Effector memory CD4-positive, alpha-beta T cell (primary cell): ENCODE measurements at places on chromosomes 5 and 9.

DNA sequence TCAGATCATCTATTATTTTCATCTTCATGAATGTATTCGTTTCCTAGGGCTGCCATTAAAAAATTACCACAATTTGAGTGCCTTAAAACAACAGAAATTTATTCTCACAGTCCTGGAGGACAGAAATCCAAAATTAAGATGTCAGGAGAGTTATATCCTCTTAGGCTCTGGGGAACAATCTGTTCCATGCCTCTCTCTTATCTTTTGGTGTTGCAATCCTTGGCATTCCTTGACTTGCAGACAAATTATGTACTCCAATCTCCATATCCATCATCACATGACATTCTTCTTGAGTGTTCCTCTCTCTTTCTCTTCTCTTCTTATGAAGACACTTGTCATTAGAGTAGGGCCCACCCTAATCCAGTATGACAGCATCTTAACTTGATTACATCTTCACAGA, 339.4 kb downstream of the EFNA5 start:
- DNase-seq: no peak

- DNase-seq: no peak
Observed at GRCh38 chr9:16982780-16983310, 112.4 kb upstream of the BNC2 start.

GRCh38 chr9:35452481-35452880, 37.4 kb upstream of the RUSC2 start:
- no peak for DNase-seq

- DNase-seq: no peak
Observed at GRCh38 chr5:157915638-157916037, 56.7 kb upstream of the CLINT1 start.

GRCh38 chr9:124685217-124685616, 85.9 kb downstream of the NR6A1 start:
- no peak for DNase-seq

- DNase-seq: no peak
Observed at GRCh38 chr9:114460513-114461199, 44.6 kb downstream of the WHRN start.

DNA sequence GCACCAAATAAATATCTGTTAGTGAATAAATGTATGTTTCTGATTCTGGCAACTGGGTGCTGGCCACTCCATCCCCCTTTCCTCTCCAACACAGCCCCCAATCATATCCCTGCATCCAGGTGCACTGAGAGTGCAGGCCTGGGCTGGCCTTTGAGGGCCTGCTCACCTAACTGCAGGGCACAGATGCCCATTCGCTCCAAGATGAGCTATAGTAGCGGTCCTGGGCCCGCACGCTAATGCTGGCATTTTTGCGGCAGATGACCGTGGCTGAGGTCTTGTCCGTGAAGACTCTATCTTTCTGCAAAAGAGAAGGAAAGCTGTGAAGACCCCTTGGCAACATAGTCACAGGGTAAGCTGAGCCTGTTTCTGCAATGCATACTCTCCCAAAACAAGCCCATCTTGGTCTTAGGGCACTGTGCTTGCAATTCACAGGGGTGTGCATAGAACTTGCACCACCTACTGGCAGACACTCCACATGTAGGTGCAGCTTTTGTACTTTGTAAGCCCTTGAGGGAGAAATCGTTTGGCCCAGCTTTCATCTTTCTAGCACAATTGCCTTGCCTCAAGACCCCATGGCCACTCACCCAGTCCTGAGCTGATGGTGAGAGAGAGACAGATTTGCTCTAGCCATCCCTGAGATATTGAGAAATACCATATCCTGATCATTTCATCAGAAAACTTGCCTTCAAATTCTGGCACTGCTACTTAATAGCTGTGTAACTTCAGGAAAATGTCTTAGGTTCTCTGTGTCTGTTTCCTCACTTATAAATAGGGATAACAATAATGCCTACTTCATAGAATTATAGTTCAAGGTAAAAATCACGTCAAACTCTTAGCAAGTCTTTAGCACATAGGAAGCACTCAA, 13.5 kb downstream of the IL12B start:
- no peak for DNase-seq

- no peak for DNase-seq
Observed at GRCh38 chr5:127290946-127291693, 524 bp downstream of the MEGF10 start.

DNA sequence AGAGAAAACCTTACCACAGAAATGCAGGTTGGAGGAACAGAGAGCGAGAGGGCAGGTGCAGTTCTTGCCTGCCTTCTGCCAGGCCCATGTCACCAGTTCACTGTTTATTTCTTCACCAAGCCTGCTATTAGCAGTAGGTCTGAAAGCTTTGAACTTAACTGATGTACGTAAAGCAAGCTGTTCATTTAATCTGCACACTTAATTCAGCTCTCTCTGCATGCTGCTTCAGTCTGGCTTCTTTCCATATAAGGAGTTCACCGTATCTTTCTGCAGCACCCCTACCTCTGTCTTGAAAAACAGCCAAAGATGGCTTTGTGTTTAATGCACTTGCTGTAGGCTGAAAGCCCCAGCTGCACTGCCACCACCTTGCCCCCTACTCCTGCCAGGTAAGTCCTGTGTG, 205.1 kb downstream of the RAB3C start:
- no peak for DNase-seq
